GM04504 (cell line): ENCODE measurements at places on chromosomes 11 and 22.

DNA sequence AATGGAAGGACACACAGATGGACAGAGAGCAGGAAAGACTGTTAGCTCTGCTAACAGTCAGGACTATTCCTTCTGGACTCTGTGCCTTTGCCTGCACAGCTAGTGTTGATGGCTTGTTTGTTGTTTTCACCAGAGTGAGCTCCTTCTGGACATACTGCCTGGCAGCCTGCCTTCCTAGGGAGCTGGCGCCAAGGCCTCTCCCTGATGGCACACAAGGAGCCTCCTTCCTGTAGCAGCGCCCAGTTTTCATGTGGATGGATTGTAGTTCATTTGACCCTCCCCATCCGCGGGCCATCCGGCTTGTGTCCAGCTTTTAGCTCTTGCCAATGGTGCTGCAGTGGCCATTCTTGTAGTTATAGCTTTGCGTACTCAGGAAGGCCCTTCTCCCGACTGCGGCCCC is 16.6 kb upstream of the BCR start:
- DNase-seq = peak; percentile 32

- DNase-seq = peak; percentile 62
Observed at GRCh38 chr22:28329186-28330073, 350.2 kb downstream of the TTC28 start.

DNA sequence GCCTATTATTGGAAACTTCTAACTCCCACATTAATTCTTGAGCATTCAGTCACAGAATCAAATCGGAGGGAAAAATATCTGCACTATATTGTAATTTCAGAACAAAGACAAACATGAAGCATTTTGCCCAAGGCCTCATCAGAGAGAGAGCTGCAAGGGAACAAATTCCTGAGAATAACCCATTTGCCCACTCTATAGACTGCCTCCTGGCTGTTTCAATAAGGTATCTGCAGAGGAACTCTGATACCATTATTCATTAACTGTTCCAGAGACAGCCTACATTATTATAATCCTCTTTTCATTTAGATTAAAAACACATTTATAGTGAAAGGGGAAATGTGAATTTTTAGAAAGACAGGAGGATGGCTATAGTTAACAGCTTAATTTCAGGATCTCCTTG is 663.9 kb downstream of the DLG2 start:
- DNase-seq = no peak

- no peak for DNase-seq
Observed at GRCh38 chr11:69414773-69415187, 66.7 kb upstream of the LINC01488 start.

DNA sequence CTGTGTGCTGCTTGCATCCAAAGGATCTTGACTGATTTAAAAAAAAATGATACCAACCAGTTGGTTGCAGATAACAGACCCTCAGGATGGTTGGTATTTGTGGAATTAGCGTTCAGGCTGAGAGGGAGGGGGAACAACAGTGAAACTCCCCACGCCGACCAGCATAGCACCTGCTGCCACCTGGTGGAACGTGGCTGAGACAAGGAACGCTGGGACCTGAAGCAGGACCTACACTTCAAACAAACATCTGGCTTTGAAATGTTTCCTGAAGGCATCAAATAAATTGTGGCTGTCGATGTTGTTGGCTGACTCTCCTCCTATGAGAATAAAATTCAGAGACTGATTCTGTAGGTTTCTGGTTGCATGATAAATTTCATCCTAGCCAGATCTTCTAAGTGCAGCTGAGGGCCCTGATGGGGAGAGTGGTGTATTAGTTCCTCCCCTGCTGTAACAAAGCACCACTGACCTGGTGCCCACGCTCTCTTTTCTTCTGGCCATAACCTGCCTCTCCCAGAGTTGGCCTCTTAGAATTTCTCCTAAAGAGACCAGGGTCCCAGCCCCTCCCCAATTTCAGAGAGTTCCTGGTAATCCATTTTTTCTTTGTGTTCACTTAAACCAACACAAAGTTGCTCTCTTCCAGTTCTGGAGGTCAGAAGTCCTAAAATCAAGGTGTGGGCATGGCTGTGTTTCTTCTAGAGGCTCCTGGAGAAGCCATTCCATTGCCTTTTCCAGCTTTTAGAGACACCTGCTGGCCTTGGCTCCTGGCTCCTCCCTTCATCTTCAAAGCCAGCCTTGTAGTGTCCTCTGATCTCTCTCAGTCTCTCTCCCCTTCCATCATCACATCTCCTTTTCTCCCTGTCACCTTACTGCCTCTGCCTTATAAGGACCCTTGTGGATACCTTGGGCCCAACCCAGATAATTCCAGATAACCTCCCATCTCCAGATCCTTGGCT is 17.3 kb downstream of the APOL2 start:
- DNase-seq = no peak

- DNase-seq = no peak
Observed at GRCh38 chr11:118883368-118884071, at the start of gene CXCR5. TSS of gene CXCR5 (plus strand) at chr11:118883892. CDS start at chr11:118883942, 50 bp downstream.

GRCh38 chr11:17102462-17102861 is 25.0 kb upstream of the RPS13 start:
- peak; percentile 13 for DNase-seq
